Activated naive CD4-positive, alpha-beta T cell treated with anti-CD3 and anti-CD28 coated beads, Interleukin-2, amount 50 U/mL, for 72 hours (primary cell): ENCODE measurements at places on chromosomes 2 and 18. TPM values are rescaled to one million over a fixed set of nuclear protein-coding genes. Genes with fewer than 3 reads are reported as not detected.

GRCh38 chr2:26580151-26580550, 61.0 kb downstream of the CIB4 start:
- no peak for DNase-seq

The SCYGR7 gene
- total RNA-seq = not detected

The IL36A gene
- not detected for total RNA-seq

- DNase-seq = no peak
Observed at GRCh38 chr2:230128623-230129342, 60.1 kb upstream of the SLC16A14 start.

The SERPINB4 gene
- total RNA-seq = not detected

DNA sequence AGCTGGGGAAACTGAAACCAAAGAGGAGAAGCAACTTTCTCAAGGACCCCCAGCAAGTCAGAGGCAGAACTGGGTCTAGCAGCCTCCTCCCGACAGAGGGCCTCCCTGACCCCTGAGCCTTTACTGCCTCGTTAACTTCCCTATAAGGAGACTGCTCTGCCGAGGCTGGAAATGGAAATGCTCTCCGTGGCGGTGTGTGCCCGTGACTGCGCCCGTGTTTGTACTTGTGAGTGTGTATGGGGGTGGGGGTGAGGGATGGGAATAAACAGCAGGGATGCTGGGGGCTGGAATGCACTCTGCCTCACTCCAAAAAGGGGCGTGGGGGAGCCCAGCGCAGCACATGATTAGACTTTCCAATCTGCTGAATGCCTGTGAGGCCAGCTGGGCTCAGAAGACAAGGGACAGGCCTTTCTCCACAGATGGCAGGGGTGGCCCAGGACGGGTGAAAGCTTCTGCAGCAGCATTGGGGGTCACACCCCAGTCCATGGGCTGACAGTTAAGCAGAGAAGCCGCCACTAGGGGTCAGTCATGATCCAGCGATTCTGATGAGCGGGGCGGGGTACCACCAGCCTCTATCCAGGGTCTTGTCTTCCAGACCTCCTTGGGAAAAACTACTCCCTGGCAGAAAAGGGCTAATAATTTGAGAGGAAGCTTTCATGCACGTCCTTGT, 26.8 kb downstream of the MPHOSPH10 start:
- DNase-seq = peak; percentile 76

The SLC5A7 gene
- total RNA-seq = not detected

The DSC3 gene
- not detected for total RNA-seq

DNA sequence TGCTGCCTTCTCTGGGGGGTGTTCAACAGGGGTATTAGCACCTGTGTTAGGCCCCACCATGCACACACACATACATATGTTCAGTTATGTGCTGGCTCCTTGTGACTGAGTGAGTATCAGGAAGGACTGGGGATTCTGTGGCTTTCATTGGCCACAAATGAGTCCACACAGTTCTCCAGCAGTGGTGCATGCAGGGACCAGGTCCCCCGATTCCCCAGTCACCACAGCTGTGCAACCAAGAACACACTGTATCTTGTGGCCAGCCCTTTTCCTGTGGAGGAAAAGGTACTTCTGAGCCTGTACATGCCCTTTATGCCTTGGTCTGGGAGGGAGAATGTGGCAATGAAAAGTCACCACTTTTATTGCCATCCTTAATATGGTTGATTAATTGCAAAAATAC, 74.9 kb upstream of the KLF7 start:
- DNase-seq = no peak

DNA sequence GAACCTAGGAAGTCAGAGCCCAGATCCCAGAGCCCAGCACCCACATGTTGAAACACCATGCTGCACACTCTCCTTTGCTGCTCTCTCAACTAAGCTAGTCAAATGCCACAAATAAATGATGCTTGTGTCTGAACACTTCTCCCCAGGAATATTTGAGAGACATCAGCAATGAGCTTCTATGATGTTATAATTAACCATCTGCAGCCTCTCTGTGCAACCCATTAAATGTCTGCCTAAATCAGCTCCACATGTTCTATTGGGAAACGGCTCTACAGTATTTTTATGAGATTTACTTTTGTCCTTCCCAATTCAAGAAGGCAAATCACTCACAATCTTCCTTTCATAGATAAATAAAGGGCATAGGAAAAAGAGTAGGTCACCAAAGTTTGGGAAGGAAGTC, 266.8 kb upstream of the PARD3B start:
- no peak for DNase-seq

DNA sequence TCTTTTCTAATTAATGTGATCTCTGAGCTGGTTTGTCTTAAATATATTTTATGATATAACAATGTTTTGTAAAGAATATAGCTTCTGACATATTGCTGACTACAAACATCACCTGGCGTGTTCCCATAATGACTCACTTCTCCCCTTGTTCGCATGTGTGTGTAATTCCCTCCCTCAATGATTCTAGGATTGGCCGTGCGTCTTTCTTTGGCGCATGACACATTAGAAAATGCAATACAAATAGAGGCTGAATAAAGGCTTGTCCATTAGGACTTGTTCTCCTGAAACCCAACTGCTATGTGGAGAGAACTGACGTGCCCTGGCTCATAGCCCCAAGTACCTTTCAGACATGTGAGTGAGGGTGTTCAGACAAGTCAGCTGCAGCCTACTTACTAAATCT, 159.7 kb upstream of the CDH20 start:
- no peak for DNase-seq

The NT5DC4 gene
- total RNA-seq = not detected

The IL36RN gene
- total RNA-seq = not detected

GRCh38 chr18:58762781-58763171, 91.5 kb downstream of the MALT1 start:
- no peak for DNase-seq
